ENCODE measurements at places on chromosomes 2 and 18.

GRCh38 chr18:46028536-46028891, 43.5 kb downstream of the PSTPIP2 start:
- no peak for DNase-seq

DNA sequence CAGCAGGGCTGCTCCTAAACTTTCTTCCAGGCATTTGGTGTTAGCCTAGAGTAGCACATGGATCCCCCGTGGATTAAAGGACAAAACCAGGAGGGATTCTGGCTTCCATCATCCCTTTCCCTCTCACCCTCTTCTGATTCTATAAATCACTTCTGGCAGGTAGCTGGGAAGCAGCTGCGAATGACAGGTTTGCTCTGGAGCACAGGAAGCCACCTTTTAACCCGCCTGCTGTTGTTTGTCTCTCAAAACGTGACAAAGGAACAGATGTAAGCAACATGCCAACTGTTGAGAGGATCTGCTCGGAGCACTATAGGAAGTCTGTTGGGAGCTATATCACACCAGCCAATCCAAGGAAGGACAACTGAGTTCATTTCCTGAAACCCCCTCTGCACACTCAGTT, 101.9 kb downstream of the ACTR2 start:
- DNase-seq, result no peak

DNA sequence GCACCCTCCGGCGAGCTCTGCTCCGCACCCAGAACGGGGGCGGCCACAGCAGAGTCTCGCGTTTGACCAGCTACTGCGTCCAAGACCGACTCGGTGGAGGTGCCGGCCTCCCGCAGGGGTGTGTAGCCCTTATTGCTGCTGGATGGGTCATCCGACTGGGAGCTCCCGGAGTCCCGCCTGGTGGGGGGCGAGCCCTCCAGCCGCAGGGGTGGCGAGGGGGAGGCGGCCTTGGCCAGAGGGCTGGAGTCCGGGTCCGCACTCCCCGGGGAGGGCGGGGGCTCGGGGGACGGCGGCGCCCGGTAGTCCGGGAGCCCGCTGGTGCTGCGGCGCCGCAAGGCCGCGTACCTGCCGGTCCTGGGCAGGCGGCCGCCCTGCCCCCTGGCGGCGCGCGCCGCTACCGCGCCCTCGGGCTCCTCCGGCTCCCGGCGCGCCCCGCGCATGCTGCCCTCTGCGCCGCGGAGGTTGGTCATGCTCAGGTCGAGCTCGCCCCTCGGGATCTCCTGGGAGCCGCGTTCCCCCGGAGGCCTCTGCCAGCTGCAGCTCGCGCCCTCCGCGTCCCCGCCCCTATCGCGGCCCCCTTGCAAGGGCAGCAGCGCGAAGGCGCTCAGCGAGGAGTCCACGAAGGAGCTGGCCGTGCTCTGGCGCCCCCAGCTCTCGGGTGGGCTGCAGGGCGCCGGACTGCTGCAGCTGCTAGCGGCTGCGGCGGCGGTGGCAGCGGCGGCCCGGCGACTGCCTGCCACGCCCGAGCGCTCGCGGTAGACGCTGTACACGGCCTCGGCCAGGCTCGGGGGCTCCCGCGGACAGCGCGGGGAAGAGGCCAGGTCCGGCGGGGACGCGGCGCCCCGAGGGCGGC, 4.8 kb downstream of the TMEM200C start:
- no peak for DNase-seq

DNA sequence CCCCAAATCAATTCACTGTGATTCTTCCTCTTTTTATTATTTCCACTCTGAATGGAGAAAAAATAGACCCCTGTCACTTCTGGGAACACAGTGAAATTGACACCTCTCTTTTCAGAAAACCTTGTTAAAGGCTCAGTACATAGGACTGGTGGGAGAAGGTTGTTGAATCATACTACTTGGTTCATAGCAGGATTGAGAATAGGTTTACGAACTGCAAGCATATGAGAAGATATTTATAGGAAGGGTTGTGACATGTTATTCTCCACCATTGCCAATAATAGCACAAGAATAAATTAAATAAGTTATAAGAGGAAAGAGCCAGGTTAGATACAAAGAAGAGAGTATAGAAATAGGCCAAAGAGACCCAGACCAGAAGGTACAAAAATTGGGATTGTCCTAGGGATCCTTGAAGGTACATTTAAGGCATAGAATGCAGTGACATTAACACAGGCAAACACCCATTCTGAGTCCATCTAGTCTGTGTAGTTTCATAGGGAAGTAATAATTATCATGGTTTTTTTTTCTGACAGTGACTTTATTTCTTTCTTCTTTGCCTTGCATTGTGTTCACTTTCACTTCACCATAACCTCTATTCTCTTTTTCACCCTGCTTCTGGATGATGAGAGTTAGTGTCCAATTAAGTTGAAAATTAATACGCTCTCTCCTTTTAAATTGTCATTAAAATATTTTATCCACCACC, 21.8 kb upstream of the SERPINE2 start:
- DNase-seq, result no peak

DNA sequence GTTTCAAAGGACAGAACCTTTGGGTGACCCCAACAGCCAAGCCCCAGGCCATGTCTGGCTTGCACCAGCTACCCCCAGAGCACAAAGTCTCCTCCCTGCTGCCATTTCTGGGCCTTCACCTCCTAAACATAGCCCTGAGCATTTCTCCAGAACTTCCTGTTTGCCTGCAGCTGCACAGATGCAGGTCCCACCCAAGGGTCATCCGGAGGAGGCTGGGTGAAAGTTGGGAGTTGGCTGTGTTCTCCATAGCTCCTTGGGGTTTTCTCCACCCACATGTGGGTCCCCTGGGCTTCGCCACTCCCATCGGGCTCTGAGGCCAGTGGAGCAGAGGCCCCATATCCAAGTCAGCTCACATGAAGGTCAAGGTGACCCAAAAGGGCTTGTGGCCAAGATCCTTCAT, 4.3 kb downstream of the TNP1 start:
- DNase-seq, result no peak

DNA sequence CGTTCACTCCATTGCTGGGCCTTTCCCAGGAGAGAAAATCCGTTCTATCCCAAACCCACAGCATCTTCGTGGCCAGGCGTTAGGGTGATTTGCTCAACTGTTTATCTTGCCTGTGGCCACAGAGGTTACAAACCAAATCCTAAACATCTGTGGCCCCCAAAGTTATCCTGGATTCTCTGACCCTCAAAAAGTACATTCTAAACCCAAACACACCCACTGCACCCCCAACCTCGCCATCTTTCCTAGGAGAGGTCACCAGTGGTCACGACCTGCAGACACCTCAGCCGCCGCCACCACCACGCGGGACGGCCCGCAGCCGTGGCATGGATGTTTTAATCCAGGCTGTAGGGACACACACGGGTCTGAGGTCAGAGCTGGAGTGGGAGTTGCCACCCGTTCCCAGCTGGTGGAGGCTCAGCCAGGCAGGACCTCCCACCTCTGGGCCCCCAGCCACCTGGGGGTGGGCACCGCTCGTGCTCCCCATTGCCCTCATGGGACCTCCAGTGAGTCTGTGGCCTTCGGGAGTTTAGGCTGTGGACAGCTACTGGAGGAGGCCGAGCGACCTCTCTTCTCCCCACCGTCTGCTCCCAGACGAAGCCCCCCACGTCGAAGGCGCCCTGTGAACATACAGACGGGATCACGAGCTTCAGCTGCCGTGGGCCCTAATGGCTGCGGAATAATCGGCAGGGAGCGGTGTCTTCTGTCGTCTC, 72.0 kb downstream of the KCNG2 start:
- DNase-seq, result no peak

- no peak for DNase-seq
Measured at GRCh38 chr2:190432567-190433231, 24.5 kb downstream of the MFSD6 start.

GRCh38 chr2:237222601-237223041, 136.9 kb downstream of the COPS8 start:
- DNase-seq, result no peak

GRCh38 chr18:3654442-3655253, 204.7 kb downstream of the TGIF1 start:
- no peak for DNase-seq

GRCh38 chr2:217517402-217517801, 485.4 kb downstream of the TNS1 start:
- no peak for DNase-seq

- no peak for DNase-seq
Measured at GRCh38 chr2:36777788-36778187, 81.3 kb downstream of the VIT start.

- DNase-seq, result no peak
Measured at GRCh38 chr2:50118905-50119702, 912.8 kb downstream of the NRXN1 start.

DNA sequence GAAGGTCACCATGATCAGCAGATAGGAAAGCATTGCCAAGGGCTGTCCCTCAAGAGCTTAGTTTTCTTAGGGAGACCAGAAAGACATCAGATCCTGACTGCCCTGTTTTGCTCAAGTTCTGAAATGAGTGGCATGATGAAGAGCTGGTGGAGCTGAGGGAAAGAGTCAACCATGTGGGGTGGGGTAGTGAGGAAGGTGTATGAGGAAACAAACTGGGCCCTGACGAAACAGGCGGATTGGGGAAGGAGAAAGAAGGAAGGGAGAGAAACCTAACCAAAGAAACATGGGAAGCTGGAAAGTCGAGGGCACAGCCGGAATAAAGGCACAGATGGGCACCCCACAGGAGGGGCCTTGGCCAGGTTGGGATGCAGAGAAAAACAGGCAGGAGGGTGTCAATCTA, 8.0 kb downstream of the TGOLN2 start:
- no peak for DNase-seq

DNA sequence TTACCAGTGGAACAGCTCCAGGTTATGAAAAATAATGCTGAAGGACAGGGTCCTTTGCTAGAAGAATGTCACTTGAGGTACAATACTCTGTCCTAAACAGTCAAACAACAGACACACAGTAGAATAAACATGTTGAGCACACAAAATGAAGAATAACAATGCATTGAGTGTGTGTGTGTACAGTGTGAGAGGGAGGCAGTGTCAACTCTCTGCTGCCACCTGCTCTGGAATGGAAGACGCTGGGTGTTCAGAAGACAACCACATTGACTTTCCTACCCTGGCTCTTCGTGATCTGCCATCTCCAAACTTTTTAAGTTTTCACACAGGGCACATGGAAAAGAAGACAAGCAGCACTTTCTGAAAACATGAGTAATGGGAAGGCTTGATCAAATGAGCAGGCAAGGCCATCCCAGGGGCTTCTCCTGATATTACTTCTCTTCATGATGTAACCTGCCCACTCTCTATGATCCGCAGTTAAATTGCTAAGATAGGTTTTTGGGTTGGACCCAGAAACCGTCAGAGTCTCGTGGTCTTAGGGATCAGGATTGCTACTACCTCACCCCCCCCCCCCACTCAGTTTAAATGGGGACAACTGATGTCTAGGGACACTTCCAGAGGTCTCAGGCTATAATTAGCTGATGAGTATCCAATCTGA, 533.2 kb upstream of the TNP1 start:
- no peak for DNase-seq

- no peak for DNase-seq
Measured at GRCh38 chr2:38075507-38076151, at the start of gene CYP1B1. Gene CYP1B1, minus strand, starts transcription at chr2:38076151. Its CDS starts 763 bp downstream, at chr2:38075388.

DNA sequence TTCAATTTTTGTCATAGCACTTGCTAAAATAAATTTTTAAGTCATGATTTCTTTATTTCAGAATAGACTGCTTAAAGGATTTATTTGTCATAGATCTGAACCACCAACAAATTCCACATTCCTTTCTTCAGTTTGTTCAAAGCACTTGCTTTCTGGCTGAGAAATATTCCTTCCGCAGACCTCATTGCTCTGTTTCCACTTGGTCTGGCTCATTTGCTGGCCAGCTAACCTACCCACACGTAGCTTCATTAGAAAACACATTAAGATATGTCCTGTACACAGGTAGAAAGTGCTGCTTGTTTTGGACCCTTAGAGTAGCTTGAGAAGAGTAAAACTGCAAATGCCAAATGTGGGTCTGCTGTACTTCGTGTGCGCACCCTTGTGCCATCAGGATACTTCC, 166.7 kb upstream of the EPAS1 start:
- DNase-seq, result no peak

DNA sequence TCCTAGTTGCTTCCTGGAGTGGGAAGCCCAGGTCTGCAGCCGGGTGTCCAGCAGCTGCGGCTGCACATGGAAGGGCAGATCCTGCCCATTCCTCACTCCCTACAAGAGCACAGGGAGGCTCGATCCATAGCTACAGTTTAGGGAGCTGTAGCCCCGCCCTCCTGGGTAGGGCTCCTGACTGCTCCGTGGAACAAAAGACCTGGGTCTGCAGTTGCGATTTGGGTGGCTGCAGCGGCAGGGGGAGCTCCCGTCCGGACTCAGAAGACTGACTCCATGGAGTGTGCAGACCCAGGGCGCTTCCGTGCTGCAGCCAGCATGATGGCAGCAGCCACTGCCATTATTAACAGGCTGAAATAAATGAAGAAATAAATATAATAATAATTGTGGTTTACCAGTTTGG, 157.3 kb downstream of the CTNNA2 start:
- DNase-seq, result no peak

DNA sequence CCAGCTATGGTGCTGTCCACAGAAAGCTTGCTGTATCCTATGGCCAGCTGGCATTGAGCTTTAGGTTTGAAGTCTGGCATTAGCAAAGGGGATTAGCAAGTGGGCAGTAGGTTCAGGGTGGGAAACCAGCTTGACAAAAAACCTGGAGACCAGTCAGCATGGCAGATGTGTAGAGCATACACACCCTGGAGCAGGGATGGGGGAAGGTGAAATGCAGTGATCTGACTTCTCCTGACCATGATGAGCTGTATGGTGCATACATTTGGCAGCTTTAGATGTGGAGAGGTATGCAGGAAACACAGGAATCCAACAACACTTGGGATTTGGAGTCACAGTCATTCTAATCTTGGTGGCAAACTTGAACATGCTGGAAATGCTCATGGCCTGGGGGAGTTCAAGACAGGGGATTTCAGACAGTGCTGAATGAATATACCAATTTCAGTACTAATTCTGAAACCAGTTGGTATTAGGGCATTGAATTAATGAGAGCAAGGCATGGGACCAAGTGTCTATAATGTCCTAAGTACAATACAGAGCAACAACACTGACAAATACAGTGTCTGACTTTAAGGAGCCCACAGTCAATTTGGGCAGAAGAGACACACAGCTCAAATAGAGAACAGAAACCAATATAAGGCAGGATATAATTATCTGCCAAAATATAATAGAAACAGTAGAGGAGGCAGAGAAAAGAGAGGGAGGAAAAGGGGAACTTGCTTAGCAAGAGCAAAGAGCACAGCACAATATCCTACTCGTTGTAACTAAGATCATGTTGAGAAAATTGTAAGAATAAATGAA, 11.8 kb downstream of the ARHGAP15 start:
- no peak for DNase-seq

DNA sequence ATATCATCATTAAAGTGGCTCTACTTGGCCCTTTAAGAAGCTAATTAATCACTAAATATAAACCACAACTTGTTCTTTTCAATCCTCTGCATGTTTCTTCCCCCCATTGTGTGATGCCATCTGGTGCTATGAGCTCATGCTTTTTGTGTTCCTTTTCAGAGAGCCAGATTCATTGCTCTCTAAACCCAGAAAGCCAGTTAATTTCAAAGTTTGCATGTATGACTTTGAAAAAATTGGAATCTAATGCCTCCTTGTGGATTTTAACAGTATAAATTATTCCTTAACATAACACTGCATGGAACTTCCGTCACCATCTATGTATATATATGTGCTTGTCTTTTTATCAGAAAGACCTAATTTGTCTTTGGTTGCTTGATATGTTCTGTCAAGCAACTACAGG, 31.1 kb downstream of the TMEM178A start:
- no peak for DNase-seq

GRCh38 chr2:205885492-205886099, 200.4 kb downstream of the INO80D start:
- peak; percentile 33 for DNase-seq

GRCh38 chr2:190551928-190552327, 17.4 kb upstream of the NEMP2 start:
- DNase-seq, result no peak
